ENCODE measurements at places on chromosomes 1 and 21. TPM values are rescaled to one million over a fixed set of nuclear protein-coding genes. Genes with fewer than 3 reads are reported as not detected.
A peak's percentile ranks its signal among the peaks of the same experiment; 100 is the strongest.

GRCh38 chr1:156898161-156898566 is 4.6 kb downstream of the PEAR1 start:
- DNase-seq, result no peak

DNA sequence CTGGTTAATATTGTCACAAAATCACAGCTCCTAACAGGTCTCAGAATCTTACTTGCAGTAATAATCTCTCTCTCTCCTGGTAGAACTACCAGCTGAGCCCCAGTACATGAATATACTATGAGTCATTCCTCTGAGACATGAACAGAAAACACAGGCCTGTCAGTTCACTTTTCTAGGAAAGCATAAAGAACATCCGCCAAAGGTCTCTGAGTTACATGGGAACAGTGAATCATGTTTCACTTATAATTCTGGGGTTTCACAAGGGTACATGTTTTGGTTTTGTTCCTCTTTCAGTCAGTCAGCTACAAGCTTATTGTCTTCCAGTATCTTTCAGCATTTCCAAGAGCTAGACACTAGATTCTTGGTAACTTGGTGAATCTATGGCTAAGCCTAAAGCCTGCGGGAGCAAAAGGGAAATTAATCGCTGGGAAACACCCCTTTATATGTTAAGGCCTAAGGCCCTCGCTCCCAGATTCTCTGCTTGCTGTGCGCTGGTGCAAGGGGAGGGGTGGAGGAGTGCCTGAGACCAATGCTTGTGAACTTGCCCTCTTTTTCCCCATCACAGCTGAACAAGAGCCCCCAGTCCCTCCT is 31.7 kb downstream of the IFNGR2 start:
- DNase-seq, result no peak

- no peak for DNase-seq
These were observed 12.0 kb downstream of the SLC35D1 start for GRCh38 chr1:67041841-67042503.

GRCh38 chr1:17869815-17870214 is 114.7 kb downstream of the ACTL8 start:
- no peak for DNase-seq

DNA sequence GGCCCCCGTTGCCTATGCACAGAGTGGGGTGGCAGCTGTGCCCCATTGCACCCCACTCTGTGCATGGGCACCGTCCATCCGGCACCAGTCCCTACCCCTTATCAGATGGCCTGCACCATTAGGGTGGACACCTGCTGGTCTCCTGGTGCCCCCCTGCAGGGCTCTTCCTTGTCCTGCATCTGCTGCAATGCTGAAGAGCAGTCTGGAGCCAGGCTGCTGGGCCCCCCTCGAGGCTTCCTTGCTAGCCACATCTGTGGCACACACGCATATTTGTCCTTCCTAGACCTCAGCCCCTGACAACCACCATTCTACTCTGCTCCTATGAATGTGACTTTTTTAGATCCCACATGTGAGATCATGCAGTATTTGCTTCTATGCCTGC is 56.4 kb downstream of the COL18A1 start:
- DNase-seq, result no peak

GRCh38 chr1:33347650-33347992 is 26.7 kb upstream of the A3GALT2 start:
- DNase-seq, result no peak

DNA sequence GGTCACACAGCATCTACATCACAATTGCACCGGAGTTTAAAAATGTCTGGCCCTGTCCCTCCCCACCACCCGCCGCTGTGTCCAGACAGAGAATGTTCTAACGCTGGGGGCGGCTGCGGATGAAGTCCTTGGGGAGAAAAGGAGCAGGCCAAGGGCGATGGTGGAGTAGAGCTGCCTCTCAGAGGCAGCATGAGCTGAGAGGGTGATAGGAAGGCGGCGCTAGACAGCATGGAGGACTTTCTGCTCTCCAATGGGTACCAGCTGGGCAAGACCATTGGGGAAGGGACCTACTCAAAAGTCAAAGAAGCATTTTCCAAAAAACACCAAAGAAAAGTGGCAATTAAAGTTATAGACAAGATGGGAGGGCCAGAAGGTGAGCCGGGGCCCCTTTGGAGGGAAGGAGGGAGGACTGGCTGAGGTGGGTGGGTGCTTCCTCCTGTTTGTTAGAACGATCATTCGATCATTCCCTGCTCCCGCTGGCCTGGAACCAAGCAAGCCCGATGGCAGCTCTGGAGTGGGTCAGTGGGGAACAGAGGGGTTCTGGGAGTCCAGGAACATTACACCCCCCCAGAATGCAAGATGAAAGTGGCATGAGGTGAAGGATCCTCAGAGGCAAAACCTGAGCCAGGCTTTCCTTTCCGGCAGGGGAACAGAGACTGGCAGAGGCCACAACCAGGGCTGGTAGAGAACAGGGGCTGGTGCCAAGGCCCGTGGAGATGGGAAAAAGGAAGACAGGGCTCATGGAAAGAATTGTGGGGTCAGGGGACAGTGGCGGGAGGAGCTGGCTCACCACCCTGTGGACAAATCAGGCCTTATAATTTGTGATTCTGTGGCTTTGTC is at the start of the genes FAM229A and TSSK3:
Gene FAM229A, minus strand, starts transcription at position 12 of the 840 bp plus-strand sequence. CDS start 394 bp downstream, outside the sequence.
Gene TSSK3, plus strand, starts transcription at position 66 of the 840 bp plus-strand sequence. Its CDS starts 163 bp downstream, at position 229.
- DNase-seq, result no peak

- DNase-seq, result peak; percentile 63
These were observed 1.2 kb downstream of the VAV3 start for GRCh38 chr1:107963601-107964335.

GRCh38 chr1:20184481-20184900 is 1.4 kb upstream of the UBXN10 start:
- no peak for DNase-seq

GRCh38 chr1:165671526-165671925 is 26.8 kb downstream of the ALDH9A1 start:
- no peak for DNase-seq

GRCh38 chr1:102191723-102192122 is 195.0 kb upstream of the OLFM3 start:
- no peak for DNase-seq

DNA sequence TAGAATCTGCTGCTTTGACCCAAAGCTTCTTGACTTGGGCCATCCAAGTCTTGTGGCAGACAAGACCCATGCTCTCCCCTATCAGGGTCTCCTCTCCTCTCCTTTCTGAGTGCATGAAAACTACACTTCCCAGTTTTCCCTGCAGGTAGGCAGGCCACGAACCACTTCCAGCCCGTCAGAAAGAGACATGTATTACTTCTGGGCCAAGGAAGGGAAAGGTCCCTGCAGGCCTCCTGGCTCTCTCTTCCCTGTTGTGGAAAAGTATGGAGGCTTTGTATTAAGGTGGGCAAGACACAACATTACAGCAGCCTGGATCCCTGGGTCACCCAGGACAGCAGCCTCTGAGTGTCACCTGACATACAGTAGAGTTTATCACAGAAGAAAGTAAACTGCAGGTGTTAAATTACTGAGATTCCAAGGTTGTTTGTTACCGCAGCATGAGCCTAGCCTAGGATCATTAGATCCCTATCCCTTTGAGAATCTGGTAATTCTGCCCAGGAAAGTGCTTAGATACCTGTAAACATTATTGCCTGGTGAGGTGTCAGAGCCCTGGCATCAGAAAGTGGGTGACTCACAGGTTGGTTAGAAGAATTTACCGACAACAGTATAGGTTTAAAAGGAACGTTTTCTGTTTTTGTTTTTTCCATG is 717.3 kb downstream of the MATN1 start:
- no peak for DNase-seq

GRCh38 chr21:42674351-42674940 is 21.0 kb downstream of the PDE9A start:
- no peak for DNase-seq

GRCh38 chr1:113861641-113862040 is 9.9 kb downstream of the PTPN22 start:
- DNase-seq, result no peak

The UFC1 gene
- polyA plus RNA-seq, result 148 TPM

The GUCA2B gene
- not detected for polyA plus RNA-seq

Data from naive thymus-derived CD8-positive, alpha-beta T cell (primary cell).